HFF-Myc (cell line): ENCODE measurements at places on chromosomes 11 and 22.
A peak's percentile ranks its signal among the peaks of the same experiment; 100 is the strongest.

GRCh38 chr11:79054636-79055035 is 386.2 kb downstream of the TENM4 start:
- DNase-seq: no peak

GRCh38 chr22:42444077-42444904 is 12.1 kb upstream of the NFAM1 start:
- peak; percentile 66 for DNase-seq

DNA sequence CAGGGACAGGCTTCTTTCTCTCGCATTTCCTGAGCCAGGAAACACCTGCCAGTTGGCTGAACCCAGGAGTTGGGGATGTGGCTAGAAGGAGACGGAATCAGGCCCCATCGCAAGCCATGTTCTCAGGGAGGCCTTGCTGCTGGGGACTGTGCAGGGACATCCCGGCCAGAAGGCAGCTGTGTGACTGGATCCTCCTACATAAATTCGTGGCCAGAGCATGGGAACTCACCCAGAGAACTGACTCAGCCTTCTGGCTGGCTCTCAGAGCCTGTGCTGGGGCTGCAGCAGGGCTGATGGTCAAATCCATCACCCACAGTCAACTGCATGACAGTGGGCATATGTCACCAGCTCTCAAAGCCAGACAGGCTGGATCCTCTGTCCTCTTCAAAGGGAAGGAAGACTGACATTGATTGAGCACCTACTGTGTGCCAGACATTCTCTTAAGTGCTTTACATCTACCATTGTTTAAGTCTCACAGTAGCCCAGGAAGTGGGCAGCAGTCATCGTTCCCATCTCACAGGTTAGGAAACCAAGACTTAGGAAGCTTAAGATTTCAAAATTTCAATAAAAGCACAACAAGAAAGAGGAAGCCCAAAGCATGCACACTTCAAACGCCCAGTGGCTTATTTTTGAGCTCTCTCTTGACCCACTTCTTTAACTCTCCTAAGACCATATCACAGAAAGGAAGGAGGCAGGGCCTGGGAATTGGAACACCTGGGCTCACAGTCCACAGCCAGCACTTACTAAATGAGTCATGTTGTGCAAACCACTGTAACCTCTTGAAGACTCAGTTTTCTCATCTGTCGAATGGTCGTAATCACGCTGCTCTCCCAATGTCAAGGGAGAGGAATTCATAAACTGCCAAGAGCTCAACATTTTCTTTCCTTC is 30.9 kb upstream of the CACNG2 start:
- no peak for DNase-seq

DNA sequence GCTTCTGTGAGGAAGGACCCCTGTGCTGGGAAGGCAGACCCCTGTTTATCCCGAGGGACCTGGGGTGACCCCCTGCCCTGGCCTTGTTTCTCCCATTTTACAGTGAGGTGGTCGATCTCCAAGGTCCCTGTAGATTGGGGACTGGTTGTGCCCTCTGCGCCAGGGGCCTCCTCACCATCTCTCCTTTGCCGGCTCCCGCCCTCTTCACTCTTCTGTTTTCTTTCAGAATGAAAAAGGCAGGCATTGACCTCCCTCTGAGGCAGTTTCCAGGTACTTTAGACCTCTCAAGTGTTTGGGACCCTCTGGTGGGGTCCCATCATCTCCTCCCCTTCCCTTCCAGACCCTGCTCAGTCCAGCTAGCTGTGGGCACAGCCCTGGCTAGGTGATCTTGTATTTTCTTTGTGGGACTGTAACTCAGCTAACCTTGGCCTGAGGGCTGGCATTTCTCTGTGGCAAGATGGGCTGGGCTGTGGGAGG is 1.5 kb downstream of the SERPINH1 start:
- no peak for DNase-seq

DNA sequence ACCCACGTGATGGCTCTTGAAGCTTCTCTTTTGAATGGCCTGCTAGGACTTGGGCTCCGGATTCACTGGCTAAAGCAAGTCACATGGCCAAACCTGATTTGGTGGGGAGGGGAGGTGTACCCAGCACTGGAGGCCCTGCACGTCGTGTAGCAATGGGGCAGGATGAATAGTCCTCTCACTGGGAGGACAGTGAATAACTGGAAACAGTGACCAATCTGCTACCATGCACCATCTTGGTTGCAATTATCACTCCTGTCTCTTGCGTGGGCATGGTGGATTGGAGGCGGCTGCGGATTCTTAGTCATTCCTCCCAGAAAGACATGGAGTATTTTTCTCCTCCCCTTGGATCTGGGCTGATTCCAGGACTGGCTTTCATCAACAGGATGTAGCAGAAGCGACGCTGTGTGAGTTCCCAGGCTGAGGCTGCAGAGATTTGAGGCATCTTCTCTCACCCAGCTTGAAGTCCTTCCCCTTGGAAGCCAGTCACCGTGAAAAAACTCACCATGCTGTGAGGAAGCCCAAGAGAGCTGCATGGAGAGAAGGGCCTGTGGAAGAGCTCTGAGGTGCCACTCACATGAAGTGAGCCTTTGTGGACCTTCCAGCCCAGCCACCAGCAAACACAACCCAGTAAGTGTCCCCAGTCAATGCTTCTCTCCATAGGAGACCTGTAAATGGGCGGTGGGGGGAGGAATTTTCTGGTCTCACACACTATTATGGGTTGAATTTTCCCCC is 70.4 kb downstream of the IGLL1 start:
- no peak for DNase-seq

DNA sequence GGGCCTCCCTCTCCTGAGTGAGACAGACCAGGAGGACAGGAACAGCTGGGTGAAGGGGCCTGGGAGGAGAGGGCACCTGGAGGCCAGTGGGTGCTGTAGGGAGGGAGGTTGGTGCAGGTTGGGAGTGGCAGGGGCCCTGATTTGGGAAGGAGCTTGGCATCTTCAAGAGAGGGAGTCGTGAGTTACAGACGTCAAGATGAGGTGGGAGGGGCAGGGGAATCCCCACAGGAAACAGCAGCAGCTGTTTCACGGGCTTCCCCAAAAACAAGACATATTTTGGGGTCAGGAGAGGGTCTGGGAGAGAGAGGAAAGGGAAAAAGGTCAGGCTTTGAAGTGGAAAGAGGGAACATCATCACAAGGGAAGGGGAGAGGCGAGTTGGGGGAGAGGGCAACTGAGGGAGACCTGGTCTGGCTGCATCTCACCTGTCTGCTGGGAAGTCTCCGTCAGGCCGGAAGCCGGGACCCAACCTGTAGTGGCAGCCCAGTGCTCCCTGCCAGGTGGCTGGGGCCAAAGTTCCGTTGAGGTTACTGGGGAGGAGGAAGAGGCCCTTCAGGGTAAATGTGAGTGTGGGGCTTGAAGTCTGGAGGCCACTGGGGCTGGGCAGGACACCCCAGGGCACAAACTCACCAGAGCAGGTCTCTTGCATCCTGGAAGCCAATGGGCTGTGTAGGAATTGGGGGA is 4.4 kb downstream of the NAALADL1 start:
- no peak for DNase-seq

DNA sequence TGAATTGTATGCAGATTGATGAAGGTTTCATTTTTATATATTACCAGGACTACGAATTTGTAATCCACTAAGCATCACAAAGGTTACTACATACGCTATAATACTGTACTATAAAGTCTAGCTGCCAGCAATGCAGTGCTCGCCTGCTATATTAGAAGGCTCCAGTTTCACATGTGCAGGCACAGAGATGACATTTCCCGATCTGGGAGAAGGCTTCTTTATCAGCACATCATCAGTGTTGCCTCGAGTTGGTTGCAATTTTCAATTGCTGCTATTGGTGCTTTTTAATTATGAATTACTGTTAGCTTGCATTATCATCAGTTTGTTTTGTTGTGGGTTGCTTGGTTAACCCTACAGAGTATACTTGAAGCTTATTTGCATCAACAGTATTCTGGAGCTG is 143.2 kb upstream of the TEAD1 start:
- no peak for DNase-seq

GRCh38 chr11:45662096-45662664 is 3.2 kb downstream of the CHST1 start:
- DNase-seq: no peak

DNA sequence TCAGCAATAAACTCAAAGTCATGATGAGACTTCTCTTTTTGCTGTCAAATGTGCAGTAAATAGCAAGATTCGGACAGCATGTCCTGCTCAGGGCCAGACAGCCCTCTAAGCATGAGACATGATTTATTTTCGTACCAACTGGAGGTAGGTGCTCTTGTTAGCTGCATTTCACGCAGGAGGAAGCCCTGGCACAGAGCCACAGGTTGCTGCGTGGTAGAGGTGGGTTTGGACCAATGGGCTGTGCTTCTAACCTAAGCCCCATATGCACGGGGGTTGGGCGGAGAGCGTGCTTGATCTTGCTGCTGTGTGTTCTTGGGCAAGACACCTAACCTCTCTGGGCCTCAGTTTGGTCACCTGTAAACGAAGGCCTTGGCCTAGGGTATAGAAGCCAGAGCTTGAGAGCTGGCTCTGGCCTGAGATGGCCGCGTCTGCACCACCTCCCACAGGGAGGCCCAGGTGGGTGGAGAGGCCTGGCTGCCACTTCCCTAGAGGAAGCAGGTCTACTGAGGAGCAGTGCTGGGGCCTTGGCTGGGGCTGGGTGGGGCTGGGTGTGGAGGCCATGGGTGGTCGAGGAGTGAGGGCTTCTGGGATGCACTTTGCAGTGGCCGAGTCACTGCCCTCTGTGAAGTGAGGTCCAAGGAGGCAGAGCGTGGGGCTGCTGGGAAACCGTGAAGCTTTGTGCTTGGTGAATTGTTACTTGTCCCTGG is 38.5 kb upstream of the GRAMD4 start:
- DNase-seq: no peak
